ENCODE measurements at places on chromosomes 4 and X. TPM values are rescaled to one million over a fixed set of nuclear protein-coding genes. Genes with fewer than 3 reads are reported as not detected.

Gene SMC1A
- 148 TPM for total RNA-seq

DNA sequence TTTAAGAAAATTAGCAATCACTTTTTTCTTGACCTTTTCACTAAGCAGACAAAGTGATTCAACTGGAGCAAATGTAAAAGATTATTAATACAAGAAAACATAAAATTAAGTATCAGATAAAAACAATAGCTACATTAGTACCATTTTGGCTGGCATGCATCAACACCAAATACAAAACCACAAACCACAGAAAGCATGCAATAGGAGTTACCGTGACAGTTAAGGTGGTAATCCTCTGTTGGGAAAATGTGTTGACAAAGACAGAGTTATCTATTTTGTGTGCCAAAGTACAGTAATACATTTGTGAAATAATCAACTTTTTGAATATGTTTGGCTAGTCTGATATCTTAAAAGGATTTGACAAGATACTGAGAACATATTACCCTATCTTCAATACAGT, 89.8 kb upstream of the ETNPPL start:
- no peak for DNase-seq

Gene GTPBP6
- 62.4 TPM for total RNA-seq

DNA sequence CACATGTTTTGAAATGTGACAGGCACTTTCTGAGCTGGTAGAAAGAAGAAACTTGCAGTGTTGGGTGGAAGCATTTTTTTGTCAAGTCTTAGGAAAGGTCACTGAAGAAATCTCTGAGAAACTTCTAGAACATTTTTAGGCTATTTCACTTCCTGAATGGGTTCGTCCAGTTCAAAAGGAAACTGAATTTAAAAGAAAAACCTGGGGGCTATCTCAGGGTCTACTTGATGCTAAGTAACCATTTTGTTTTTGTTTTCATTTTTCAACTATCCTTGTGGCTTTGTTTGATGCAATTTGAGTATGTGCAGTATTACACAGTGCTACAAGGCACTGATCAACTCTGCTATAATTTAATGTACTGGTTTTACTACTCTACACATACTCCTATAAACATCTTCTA, 34.0 kb upstream of the AMOT start:
- no peak for DNase-seq

Gene VSIG4
- not detected for total RNA-seq

Gene SHISA3
- 0.27 TPM for total RNA-seq

DNA sequence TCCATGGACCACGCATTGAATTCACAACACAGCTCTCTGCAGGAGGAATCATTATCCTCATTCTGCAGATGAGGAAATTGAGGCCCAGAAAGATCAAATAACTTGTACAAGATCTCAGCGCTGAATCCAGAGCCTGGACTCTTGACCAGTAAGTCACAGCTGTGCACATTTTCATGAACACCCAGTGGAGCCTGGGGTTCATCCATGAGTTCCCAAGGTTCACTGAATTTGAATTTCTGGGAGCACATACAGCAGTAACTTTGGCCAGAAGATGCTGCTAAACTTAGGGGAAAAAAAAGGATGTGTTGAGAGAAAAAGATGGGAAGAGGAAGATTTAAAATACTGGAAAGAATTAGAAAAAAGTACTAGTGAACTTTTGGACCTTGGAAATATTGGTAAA, 218.7 kb upstream of the PPARGC1A start:
- no peak for DNase-seq

GRCh38 chrX:27746516-27746915, 61.3 kb upstream of the MAGEB10 start:
- no peak for DNase-seq

DNA sequence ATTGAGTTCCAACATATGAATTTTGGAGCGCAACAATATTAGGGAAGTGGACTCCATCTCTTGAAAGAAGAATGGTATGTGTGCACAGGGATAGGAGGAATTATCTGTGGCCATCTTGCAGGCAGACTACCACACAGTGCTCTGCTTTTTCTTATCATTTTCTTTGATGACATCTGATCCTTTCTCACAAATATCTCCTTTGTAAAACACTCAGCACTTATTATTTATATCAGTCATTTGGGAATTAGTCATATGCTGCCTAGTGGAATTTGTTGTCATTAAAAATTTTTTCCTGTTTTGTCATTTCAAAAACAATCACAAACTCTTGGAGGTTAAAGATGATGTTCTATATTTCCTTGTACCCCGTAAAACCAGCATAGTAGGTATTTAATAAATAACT, 444.3 kb upstream of the ATOH1 start:
- no peak for DNase-seq

Gene MTCP1
- total RNA-seq: 19.2 TPM

GRCh38 chr4:75232546-75232945, 281.7 kb downstream of the RCHY1 start:
- DNase-seq: no peak

- DNase-seq: no peak
These were observed 11.9 kb downstream of the EXOC1 start for GRCh38 chr4:55865228-55865806.

Gene AKAP14
- not detected for total RNA-seq

DNA sequence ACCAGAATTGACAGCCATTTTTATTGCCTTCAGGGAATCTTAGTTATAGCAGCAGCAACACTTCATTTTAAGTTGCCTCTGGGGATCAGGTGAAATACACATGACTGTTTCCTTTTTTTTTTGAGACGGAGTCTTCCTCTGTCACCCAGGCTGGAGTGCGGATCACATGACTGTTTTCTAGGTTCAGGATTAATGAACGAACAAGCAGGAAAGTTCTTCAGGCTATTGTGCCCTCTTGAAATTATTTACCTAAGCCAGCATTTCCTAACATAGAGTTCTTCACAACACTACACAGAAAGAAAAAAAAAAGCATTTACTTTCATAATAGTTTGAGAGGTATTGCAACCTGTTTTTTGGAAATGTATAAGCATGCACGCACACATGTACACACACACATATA, 2032.8 kb downstream of the PCDH7 start:
- no peak for DNase-seq

DNA sequence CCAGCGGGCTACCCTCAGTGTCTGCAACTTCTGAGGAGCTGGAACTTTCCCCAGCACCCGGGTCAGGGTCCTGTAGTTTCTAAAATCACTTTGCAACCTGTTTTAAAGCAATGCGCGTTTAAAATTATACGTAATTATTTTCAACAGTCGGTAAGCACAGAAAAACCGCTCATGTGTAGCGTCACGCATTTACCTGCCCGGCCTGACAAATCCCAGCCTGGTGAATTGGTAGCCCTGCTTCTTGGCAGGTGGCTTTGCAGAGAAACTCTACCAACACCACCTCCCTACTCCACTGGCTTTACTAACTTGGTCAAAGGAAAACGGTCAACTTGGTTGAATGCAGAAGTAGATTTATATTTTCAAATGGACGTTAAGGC, 640 bp downstream of the BANK1 start:
- no peak for DNase-seq

Gene FHIP1A
- total RNA-seq: 0.45 TPM

Gene GAGE13
- total RNA-seq: not detected

Gene ADRA2C
- total RNA-seq: not detected

Gene F8
- total RNA-seq: 7.5 TPM

DNA sequence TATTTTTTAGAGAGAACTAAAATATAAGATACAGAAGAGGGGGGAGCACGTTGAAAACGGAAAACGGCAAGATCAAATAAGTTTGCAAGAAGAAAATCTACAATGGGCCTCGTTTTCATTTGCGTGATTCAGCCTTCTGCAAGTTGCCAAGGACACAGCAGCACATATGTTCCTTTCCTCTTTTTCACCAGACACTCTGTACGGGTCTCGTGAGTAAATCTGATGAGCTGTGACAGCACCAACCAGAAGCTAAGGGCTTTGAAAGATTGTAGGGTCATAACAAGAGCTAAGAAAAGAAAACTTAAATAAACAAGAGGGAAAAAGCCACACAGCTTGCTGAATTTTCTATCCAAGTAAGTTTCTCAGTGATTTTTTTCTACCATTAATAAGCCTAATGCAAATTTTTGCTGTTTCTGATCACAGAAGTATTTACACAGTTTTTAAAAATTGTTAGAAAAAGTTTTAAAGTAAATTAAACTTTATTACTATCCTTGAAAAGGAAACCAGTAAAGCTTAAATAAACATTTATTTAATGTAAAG, 63.4 kb downstream of the SCML2 start:
- DNase-seq: no peak

GRCh38 chrX:48713847-48714246, 17.3 kb downstream of the SUV39H1 start:
- DNase-seq: no peak

Gene SLC6A14
- not detected for total RNA-seq

- peak; percentile 56 for DNase-seq
These were observed 137.6 kb downstream of the EGF start for GRCh38 chr4:110049951-110050925.

DNA sequence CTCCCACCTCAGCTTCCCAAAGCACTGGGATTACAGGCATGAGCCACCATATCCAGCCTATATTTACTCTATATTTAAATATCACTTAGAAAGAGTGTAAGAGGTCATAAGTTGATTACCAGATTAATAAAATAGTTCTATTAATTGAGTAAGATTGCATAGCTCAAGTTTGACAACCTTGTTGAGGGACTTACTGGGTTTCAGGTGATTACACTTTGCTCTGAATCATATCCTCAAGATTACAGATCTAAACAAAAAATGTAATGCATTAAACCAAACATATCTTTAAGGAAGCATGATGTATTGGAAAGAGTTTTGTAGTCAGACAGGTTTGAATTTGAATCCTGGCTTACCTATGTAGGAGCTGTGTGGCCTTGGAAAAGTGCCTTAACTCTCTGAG, 47.9 kb upstream of the IL13RA2 start:
- DNase-seq: no peak

Gene SLC26A1
- not detected for total RNA-seq

- DNase-seq: no peak
These were observed 10.9 kb upstream of the RNF150 start for GRCh38 chr4:141144207-141144606.

DNA sequence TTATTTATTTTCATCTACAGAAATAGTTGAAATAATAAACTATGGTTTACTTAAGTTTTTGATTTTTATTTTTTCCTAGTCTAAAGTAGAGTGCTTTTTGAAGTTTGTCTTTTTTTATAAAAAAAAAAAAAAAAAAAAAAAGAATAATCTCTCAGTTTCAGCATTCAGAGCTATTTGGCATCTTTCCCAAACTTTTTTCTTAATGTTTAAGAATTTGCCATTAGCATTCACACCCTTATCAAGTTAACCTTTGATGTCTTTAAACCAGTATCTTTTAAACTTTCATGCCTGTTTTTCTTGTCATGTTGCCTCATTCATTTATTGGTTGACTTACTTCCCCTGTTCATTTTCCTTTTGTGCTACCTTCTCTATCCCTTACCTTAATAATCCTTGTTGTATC, 60.9 kb upstream of the FHDC1 start:
- DNase-seq: no peak

- DNase-seq: no peak
These were observed 11.9 kb downstream of the REPS2 start for GRCh38 chrX:16958356-16958755.

GRCh38 chrX:45768666-45769236, 568.1 kb upstream of the DIPK2B start:
- DNase-seq: no peak

- DNase-seq: peak; percentile 63
These were observed 1.2 kb downstream of the GABRB1 start for GRCh38 chr4:47032405-47033106.

Gene LUZP4
- not detected for total RNA-seq

DNA sequence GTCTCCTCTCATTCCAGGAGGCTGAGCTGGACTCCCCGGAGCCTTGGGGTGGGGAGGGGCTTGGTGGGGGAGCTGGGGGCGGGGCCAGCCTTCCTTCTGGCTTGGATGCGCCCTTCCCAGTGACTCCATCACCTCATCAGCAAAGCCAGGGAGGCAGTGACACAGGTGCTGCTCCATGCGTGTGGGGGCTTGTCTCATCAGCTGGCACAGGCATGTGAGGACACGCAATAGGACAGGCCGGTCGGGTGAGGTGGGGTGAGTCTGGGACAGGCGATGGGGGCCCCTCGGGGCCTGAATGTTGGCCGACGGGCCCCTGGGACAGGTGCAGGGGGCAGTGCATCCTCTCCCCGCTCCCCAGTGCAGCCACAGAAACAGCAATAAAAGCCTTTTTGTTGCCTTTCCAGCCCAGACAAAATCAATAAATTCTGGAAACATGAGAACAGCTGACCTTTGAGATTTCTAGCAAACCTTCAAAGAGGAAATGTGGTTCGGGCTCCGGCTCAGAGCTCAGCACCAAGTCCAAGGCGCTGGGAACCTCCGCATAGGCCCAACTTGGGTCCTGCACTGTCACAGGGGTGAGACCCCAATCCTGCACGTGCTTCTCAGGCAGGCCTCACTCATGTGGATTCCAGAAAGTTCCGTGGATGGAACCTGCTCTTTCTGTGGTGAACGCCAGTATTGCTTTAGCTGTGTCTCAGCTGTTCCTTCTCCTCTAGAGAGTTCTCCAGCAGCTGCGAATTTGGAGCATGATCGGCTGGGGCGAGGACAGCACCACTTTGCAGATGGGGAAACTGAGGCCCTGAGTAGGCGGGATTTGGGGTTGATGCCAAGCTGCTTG, 18.5 kb downstream of the ADRA2C start:
- DNase-seq: no peak

Gene SLC34A2
- total RNA-seq: not detected

- no peak for DNase-seq
These were observed 228.1 kb upstream of the PPARGC1A start for GRCh38 chr4:24117975-24118374.

Gene GAGE12F
- total RNA-seq: not detected

- peak; percentile 17 for DNase-seq
These were observed 17.8 kb upstream of the ZNF827 start for GRCh38 chr4:145956288-145956890.

Gene ARAP2
- total RNA-seq: 49.3 TPM

DNA sequence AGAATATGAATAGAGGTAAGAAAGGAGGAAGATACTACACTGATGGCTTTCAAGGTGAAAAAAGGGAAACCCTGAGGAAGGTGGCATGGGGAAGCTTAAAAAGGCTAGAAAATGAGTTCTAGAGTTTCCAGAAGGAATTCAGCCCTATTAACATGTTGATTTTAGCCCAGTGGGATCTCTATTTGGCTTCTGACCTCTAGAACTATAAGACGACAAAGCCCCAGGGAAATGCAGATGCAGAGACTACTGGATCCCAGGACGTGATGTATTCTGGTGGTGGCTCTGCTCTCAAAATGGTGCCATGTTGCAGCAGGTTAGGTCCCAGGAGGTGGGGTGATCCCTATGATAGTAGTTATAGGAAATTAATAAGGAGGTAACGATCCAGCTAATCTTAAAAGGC, 120.4 kb downstream of the TMA16 start:
- DNase-seq: no peak

Gene UCHL1
- total RNA-seq: 0.99 TPM

DNA sequence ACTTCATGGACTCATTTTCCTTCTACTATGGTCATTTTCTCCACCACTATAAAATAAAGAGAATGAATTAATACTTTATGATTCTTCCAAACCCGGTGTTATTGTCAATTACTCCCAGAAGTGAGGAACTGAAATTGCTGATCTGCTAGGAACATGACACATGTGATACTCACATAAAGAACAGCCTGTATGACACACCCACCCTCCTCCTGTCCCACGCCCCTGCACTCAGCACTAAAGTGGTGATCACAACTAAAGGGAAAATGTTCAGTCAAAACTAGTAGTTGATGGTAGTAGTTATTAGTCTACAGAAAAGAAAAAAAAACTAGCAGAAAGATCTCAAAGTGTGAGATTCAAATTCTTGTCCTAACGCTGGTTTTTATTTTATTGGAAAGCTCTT, 1508.3 kb downstream of the RAPGEF2 start:
- DNase-seq: no peak

Gene PCSK1N
- 2.7 TPM for total RNA-seq

Gene SSX3
- not detected for total RNA-seq

Gene TBX22
- not detected for total RNA-seq

- DNase-seq: no peak
These were observed 12.6 kb downstream of the HTRA3 start for GRCh38 chr4:8282134-8282641.
